ENCODE measurements at places on chromosomes 2 and 18.

DNA sequence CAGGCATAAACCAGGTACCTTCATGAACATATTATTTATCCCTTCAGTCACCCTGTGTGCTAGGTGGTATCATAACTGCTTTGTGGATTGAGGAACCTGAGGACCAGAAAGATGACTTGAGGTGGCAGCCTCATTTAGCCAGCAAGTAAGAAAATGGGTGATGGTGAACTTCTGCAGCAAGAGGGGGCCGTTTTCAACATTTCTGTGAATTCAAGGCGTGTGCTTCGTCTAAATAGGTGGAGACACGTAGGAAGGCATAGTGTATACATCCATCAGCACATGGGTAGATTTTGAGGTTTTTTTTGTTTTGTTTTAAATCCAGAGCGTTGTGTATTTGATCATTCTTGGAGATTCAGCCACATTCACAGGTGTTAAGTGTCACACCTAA, 118.7 kb downstream of the SPTBN1 start:
- DNase-seq: no peak
- H3K4me1 ChIP-seq: peaks cover 80% of the 10 kb centered on the region
- H3K4me3 ChIP-seq: peak overlapping the region; percentile 72
- peaks cover 20% of the 10 kb centered on the region for H3K36me3 ChIP-seq
- H3K27ac ChIP-seq: peak overlapping the region; percentile 88

DNA sequence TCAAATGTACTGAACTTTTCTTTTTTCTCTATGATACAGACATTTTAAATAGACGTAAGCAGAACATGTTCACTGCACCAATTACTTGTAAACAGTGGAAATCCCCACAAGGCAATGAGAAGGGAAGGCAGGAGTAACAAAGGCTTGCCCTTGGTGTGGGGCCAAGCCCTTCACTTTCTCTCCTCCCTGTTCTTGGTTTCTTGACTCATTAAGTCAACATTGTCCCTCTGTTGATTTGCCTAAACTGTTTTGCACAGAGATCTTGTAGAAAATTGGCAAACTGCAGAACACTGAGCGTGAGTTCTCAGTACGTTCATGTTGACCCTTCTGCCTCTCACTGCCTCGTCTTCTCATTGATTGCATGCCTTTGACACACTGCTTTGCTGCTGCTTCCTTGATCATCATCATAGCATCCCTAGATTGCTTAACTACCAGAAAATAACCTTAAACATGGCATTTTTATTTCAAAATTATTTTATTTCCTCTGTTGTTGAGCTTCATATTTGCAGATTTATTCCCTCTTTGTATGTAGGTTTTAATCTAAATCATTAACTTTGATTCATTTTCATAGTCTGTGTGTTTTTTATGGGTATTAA, 257.7 kb downstream of the PTGR3 start:
- peaks cover 6% of the 10 kb centered on the region for H3K36me3 ChIP-seq
- DNase-seq: no peak
- peaks cover 4% of the 10 kb centered on the region for H3K4me1 ChIP-seq
- no peak overlapping the region for H3K4me3 ChIP-seq
- H3K27ac ChIP-seq: no peak overlapping the region

GRCh38 chr18:52452427-52452826, 112.4 kb downstream of the DCC start:
- no peak overlapping the region for H3K27ac ChIP-seq
- H3K27me3 ChIP-seq: no peaks in the 10 kb centered on the region
- no peak overlapping the region for H3K4me3 ChIP-seq
- H3K4me1 ChIP-seq: no peaks in the 10 kb centered on the region

GRCh38 chr2:143551971-143552650, 422.9 kb downstream of the ARHGAP15 start:
- no peak overlapping the region for H3K4me3 ChIP-seq
- no peaks in the 10 kb centered on the region for H3K27me3 ChIP-seq
- H3K36me3 ChIP-seq: peaks cover 21% of the 10 kb centered on the region
- no peak overlapping the region for H3K27ac ChIP-seq

DNA sequence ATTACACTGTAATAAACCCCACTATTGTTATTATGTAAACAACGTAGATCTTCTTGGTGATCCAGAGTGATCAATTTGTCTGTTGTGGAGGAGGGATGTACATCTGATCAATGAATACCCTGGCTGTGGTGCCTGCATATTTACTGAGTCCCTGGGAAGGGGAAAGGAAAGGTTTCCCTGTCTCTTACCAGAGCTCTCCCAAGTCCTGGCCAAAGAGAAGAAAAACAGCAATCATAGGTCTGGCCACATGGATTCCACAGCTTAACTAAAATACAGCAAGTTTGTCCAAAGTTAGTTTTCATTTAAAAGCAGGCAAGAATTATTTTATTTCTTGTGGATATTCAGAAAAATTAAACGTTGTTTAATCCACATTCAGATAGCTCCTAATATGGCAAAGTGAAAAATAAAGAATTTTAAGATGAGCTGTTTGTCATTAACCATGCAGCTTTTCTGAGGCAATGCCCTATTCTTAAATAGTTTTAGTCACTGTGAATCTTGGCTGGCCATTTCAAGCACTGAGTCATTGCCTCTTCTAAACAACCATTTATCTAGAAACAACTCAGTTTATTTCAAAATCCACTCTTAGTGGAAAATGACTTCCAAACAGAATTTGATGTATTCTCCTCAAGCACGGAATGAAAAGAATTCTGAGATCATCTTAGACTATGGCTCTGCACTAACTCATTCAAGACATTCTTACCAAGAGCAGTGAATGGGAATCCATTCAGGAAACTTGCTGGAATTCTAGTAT, 1004.4 kb upstream of the CDH2 start:
- H3K4me3 ChIP-seq: no peak overlapping the region
- no peak overlapping the region for H3K27ac ChIP-seq
- DNase-seq: no peak

DNA sequence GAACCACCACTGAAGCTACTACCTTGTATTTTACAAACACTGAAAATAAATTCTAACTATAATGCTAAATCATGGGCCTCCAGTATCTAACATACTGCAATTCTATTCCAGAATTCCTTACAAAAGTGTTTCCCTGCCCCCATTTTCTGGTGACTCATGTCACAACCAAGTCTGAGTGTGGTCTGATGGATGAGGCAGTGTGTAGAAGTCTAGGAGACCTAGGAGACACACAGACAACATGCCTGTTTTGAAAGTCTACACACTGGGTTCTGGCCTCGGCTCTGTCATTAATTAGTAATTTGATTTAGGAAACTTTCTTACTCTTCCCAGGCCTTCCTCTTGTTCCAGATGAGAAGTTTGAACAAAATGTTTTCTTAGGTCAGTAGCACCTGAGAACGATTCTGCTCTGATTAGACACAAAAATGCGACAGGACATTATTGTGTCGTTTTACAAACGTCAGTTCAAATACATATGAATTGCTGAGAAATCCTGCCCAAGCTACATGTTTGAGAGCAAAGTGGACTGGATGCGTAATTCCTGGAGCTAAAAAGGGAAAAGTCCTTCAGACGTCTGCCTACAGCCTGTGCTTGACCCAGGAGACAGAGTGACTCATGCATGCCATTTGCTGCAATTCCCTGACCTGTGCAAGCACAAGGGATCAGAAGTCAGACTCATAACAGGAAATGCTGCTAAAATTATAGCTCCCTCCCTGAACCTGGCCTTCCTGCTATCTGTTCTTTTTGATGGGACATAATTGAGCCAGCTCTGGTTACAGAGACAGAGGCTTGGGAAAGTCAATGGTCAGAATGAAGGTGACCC, 494.4 kb downstream of the SOX11 start:
- H3K27me3 ChIP-seq: no peaks in the 10 kb centered on the region
- H3K4me3 ChIP-seq: no peak overlapping the region
- no peak overlapping the region for H3K27ac ChIP-seq
- H3K4me1 ChIP-seq: peaks cover 5% of the 10 kb centered on the region
- H3K36me3 ChIP-seq: peaks cover 2% of the 10 kb centered on the region

DNA sequence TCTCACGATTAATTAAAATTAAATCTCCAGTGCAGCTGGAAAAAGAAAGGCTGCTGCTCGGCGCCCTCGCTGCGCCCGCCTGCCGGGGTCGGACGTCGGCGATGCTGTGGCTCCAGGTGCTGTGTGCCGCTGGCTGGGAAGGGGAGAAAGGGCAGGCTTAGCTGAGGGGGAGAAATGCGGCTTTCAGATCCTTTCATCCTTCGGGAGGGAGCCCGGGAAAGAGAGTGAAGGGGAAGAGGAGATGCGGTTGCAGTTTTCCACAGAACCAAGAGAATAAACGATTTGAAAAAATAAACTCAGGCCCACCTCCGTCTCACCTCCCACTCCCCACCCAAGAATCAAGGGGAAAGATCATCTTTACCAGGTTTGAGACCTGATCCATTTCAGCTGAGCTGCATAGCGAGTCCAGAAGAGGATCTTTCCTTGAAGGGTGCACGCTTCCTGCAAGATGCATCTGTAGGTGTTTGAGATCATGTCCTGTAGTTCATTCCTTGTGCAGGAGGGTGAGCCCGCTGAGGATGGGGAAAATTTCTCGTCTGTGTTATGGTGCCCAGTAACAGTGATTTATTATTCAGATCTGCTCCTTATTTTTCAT, 495 bp downstream of the TMEM169 start:
- peaks cover 31% of the 10 kb centered on the region for H3K4me1 ChIP-seq
- H3K36me3 ChIP-seq: peaks cover 2% of the 10 kb centered on the region
- no peaks in the 10 kb centered on the region for H3K27me3 ChIP-seq
- peak overlapping the region; percentile 88 for H3K4me3 ChIP-seq
- H3K27ac ChIP-seq: peak overlapping the region; percentile 75

DNA sequence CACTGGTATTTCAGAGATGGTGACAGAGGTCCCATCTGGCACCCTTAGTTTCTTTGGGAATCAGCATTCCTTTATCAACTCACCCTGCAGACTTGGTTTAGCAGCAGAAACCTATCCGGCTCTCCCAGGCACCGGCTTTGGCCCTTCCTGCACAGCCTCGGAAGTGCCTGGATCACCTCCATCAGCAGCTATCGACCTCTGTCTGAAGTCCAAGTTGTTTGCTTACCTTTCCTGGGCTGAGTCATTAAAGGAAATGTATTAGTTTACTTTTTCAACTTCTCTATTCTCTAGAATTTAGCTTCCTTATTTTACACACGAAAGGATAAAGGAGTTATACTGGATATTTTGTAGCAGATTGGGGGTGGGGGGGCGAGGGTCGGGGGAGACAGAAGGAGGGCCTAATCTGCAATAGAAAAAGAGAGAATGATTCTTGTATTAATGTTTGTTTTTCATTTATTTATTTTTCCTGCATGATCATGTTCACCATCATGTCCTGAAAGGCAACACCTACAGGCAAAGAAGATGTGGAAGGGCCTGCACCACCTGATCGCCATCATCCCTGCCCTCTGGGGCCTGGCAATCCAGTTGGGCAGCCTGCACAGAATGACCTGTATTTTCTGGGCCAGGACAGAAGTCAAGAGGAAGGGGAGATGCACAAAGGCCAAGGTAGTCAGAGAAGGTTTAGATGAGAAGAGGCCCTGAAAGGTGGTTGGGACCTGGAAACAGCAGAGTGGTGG, 22.1 kb upstream of the MAT2A start:
- peaks cover 4% of the 10 kb centered on the region for H3K27me3 ChIP-seq
- no peaks in the 10 kb centered on the region for H3K36me3 ChIP-seq
- H3K27ac ChIP-seq: no peak overlapping the region
- H3K4me3 ChIP-seq: no peak overlapping the region

GRCh38 chr18:76995896-76996295, 136.7 kb downstream of the MBP start:
- no peak for DNase-seq
- peaks cover 6% of the 10 kb centered on the region for H3K4me1 ChIP-seq
- no peak overlapping the region for H3K27ac ChIP-seq
- no peaks in the 10 kb centered on the region for H3K36me3 ChIP-seq

DNA sequence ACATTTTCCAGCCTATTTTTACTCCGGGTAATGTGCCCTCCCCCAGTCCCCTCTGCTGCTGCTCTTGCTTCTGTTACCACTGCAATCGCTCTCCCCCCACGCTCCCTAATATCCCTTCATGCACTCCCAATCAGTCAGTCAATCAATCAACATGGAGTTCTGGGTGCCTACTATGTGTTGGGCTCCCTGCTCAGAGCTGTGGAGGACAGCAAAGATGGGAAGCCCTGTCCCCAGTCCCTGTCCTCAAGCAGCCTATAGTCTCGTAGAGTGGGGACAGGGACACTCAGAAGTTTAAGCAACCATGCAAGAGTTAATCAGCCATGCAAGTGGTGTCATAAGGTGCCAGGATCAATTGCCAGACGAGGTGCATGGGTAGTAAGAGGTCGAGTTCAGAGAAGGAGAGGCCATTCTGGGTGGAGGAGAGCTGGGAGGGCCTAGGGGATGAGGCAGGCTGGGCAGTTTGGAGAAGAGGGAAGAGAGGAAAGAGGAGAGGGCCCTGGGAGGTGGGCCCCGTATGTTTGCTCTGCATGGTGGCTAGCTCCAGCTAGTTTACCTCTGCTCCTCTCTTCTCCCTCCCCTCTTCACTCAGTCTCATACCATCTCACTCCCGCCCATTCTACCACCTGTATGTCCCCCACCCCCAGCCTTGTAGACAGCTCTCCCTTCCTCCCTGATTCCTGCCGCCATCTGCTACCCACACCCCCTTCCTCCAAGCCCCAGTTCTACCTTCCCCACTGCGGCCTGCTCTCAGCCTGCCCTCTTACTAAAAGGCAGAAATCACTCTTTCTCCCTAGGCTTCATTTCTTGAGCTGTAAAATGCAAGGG, 3.9 kb downstream of the ASIC4 start:
- H3K4me1 ChIP-seq: peaks cover 15% of the 10 kb centered on the region
- H3K27ac ChIP-seq: no peak overlapping the region

DNA sequence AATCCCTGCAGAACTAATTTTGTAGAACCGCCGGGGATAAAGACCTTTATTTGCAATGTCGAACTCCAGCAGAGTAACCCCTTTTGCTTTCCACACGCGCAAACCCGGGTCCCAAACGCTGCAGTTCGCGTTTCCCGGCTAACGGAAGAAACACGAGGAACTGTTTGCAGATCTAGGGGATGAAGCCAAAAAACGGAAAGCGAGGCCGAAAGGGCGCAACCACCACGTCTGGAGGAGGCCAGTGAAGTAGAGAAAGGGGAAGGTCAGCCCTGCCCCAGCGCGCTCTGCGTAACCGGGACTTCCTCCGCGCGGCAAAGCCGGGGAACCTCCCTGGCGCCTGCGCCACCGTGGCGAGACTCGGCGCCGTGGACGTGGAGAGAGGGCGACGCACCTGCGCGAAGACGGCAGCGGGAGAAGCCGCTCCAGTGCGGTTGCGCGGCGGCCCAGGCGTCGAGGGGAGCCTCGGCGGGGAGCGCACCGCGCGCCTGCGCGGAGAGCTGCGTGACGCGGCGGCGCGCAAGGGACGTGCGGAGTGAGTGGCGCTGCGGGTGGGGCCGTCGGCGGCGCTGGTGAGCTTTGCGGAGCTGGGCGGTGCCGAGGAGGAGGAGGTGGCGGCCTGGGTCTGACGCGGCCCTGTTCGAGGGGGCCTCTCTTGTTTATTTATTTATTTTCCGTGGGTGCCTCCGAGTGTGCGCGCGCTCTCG, at the start of gene PPP1CB:
PPP1CB (plus strand) TSS at position 579 of the 704 bp plus-strand sequence. CDS start 295 bp downstream, outside the sequence.
- peaks cover 29% of the 10 kb centered on the region for H3K4me1 ChIP-seq
- DNase-seq: peak; percentile 97
- H3K4me3 ChIP-seq: peak within 1 kb of the TSS; percentile 94
- H3K27ac ChIP-seq: peak within 1 kb of the TSS; percentile 98
- H3K36me3 ChIP-seq: peaks cover 2% of the 10 kb centered on the region
- no peaks in the 10 kb centered on the region for H3K27me3 ChIP-seq

GRCh38 chr2:84482603-84483002, 23.5 kb upstream of the SUCLG1 start:
- no peaks in the 10 kb centered on the region for H3K4me1 ChIP-seq
- H3K27me3 ChIP-seq: peaks cover 9% of the 10 kb centered on the region
- H3K36me3 ChIP-seq: peaks cover 3% of the 10 kb centered on the region
- no peak overlapping the region for H3K27ac ChIP-seq

- H3K36me3 ChIP-seq: no peaks in the 10 kb centered on the region
- H3K27ac ChIP-seq: peak overlapping the region; percentile 35
- peaks cover 32% of the 10 kb centered on the region for H3K27me3 ChIP-seq
- no peak for DNase-seq
Measured at GRCh38 chr18:13216092-13216582, 2.4 kb upstream of the LDLRAD4 start.

All from memory B cell (primary cell).